Stimulated activated CD4-positive, alpha-beta T cell treated with anti-CD3 and anti-CD28 coated beads, Interleukin-4, amount 100 ng/mL, for 48 hours (primary cell): ENCODE measurements at places on chromosomes 11 and 22.

GRCh38 chr11:106344394-106344793 lies 266.9 kb downstream of the AASDHPPT start:
- DNase-seq: no peak

GRCh38 chr11:118749429-118749828 lies 41.5 kb downstream of the DDX6 start:
- no peak for DNase-seq

DNA sequence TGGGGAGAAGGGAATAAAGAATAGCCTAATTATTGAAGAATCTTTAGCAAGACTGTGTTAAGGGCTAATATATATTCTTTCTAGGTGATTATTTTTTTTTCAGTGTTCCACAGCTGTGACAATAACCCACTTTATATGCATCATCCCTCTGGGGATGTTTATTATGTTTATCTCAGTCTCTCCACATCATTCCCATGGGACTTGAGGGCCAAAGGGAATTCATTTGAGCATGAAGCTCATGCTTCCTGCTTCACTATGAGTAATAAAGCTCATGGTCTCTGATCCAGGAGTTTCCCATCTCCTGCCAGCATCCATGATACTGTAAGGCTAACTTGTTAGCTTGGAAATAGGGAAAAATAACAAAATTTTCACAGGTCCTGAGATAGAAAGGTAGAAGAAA lies 1888.4 kb downstream of the LRRC4C start:
- DNase-seq: no peak

- DNase-seq: no peak
Measured at GRCh38 chr11:62933750-62934495, 12.8 kb upstream of the CHRM1 start.

DNA sequence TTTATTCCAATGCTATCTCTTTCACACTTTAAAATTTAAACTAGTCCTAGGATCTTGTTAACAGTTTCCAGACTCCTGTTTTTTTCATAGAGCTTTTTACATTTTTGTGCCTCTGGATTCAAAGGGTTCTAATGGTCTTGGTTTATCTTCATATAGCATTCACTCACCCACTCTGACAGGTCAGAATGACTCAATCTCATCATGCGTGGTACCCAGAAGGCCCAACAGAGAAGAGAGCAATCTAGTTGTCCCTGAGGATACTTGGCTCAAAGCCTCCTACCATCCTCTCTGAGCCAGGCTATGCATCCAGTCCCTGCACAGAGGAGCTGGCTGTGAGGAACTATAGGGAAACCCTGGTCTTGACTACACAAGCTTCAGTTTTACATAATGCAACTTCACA lies 27.5 kb downstream of the MAML2 start:
- DNase-seq: no peak

- DNase-seq: no peak
Measured at GRCh38 chr22:30702856-30703255, 8.2 kb downstream of the OSBP2 start.

DNA sequence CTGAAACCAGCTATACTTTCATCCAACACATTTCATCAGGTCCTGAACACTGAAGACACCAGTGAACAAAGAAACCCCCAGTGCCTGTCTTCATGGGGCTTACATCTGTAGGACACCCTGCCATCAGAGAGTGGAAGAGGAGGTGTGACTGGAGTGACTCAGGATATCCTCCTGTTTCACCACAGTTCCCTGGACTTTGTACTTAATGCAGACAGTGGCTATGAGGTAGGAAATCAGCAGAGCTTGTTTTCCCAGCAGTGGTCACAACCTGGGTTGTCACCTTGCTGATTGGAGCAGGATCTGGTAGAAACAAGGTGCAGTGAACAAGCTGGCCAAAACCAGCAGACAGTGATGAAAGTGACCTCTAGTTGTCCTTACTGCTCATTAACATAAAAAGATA lies 128.8 kb downstream of the KIRREL3 start:
- DNase-seq: no peak
